ENCODE measurements at places on chromosomes 4 and X.

- no peak for DNase-seq
Measured at GRCh38 chrX:2784026-2784425, 32.2 kb downstream of the XG start.

DNA sequence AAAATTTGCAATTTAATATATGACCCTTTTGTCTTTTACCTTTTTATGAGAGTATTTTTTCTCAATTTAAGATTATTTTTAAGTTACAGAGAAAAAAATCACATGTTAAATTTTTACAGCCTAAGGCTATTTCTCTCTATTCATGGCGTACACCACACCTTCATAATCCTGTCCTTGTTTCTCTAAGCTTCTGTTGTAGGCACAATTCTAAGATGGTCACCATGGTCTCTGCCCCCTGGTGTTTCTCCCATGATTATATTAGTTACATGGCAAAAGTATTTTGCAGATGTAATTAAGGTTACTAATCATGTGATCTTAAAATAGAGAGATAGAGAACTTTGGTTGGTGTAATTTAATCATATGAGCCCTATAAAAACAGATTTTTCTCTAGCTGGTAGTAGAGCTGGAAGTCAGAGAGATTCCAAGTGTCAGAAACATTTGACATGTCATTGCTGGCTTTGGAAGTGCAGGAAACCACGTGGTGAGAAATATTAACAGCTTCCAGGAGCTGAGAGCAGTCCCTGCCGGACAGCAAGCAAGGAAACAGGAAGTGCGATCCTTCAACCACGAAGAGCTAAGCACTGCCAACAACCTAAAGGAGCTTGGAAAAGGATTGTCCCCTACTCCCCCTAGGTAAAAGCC, 89.8 kb downstream of the EIF4E start:
- DNase-seq, result peak; percentile 1

DNA sequence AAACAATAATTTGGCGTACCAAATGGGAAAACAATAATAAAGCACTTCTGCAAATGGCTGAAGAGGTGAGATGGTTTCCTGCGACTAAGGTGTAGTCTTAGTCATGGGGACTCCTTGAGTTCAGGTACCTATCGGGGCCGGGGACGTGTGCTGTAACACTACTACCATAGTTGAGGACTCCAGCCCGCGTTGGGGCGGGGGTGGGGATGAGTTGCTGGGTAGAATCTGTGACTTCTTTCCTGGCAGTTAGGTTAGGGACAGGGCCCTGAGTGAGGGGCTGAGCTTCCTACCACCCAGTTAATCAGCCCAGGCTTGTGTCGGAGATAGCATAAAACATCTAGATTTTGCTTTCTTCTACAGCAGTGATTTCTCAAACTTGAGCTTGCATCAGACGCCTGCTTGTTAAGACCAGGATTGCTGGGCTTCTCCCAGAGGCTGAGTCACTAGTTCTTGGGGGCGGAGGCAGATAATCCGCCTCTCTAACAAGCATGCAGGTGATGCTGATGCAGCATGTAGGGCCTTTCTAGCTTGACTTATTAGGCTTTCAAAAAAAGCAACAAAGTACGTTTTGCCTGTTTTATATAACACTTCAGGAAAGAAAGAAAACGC, 30.2 kb downstream of the RBBP7 start:
- DNase-seq, result no peak

DNA sequence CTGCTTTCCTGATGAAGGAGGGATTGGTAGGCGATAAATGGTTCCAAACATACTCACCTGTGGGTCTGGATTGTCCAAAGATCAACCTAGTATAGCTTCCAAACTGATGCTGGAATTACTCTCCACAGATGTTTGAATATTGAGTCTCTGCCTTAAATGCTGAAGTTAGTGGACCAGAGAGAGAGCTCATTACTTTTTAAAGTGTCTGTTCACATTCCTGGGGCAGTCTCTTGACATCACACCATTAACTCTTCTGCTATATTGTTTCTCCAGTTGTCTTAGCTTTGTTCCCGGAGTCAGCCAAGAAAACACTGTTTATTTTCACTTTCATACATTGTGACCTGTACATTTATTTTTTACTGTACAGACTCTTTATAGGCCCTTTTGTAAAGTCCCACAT, 35.4 kb downstream of the ARHGEF38 start:
- no peak for DNase-seq

GRCh38 chr4:175326796-175327195, 408.6 kb downstream of the ADAM29 start:
- no peak for DNase-seq

GRCh38 chr4:119493886-119494285, 134.7 kb downstream of the PDE5A start:
- DNase-seq, result no peak

GRCh38 chrX:120463241-120463640, 5.9 kb downstream of the LAMP2 start:
- peak; percentile 29 for DNase-seq

GRCh38 chr4:174865418-174865985, 36.5 kb upstream of the GLRA3 start:
- no peak for DNase-seq

DNA sequence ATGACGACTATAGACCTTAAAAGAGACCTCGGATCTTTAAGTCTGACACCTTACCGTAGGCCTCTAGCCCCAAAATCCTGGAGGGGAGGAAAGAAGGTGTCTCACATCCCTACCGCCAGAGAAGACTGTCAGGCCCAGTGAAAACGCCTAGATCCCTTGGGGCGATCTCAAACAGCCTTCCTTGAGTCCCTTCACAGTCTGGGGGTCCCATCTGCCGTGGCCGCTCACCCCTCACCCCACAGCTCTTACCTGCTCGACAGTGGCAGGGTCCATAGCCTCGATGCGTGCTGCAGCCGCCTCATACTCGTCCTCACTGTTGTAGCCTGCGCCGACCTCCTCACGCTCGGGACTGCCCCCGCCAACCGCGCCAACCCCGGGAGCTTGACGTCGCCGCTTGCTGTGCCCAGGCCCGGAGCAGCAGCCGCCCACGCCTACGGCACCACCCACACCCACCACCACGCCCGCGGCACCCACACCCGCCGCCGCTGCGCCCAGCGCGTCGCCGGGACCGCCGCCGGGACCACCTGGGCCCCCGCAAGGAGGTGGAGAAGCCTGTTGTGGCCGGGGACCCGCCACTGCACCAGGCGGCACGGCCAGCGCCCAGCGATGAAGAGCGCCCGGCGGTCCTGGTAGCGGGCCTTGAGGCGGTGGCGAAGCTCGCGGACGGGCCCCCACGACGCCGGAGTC, 536 bp downstream of the OTUD5 start:
- DNase-seq, result no peak

- DNase-seq, result no peak
Measured at GRCh38 chrX:134625315-134625718, 33.0 kb downstream of the PLAC1 start.

- no peak for DNase-seq
Measured at GRCh38 chrX:53086464-53086863, 4.3 kb downstream of the TSPYL2 start.

- no peak for DNase-seq
Measured at GRCh38 chr4:139893801-139894200, 228.2 kb downstream of the MGST2 start.

DNA sequence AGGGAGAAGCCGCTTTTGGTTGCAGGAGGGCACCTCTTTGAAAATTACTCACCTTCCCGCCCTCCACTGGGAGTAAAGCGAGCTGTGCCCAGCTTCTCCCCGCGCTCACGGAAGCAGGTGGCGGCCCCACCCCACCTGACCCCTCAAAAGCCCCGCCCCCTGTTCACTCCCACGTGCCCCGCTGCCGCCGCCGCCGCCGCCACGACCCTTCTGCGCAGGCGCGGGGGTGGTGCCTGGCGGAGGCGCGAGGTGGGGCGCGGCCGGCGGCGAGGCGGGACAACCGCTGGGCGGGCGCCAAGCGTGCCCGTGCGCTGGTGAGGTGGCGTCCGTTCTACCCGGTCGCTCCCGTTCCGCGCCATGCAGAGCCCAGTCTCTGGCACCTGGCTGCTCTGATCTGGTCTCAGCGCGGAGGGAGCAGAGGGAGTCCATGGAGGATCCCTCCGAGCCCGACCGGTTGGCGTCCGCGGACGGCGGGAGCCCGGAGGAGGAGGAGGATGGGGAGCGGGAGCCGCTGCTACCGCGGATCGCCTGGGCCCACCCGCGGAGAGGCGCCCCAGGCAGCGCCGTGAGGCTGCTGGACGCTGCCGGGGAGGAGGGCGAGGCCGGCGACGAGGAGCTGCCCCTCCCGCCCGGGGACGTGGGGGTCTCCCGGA, at the start of gene PI4K2B:
PI4K2B (plus strand) TSS at position 297 of the 653 bp plus-strand sequence; CDS start at position 428, 131 bp downstream.
- peak; percentile 74 for DNase-seq

DNA sequence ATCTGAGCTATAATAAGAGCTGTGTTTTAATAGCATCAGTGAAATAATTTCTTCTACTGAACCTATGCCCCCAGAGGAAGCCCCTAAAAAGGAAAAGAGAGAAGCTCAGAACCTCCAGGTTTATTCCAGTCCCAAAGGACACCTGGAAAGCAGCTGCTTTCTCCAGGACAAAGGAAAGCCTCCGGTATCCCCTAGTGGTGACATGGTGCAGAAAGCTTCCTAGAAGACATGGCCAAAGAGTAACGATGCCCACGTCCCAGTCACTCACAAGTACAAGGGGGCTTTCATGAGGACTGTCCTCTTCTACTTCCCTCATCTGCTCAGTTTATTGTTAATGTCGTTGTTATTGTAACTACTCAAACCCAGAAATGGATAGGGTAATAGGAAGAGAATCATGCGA, 343.9 kb downstream of the UNC5C start:
- DNase-seq, result no peak

DNA sequence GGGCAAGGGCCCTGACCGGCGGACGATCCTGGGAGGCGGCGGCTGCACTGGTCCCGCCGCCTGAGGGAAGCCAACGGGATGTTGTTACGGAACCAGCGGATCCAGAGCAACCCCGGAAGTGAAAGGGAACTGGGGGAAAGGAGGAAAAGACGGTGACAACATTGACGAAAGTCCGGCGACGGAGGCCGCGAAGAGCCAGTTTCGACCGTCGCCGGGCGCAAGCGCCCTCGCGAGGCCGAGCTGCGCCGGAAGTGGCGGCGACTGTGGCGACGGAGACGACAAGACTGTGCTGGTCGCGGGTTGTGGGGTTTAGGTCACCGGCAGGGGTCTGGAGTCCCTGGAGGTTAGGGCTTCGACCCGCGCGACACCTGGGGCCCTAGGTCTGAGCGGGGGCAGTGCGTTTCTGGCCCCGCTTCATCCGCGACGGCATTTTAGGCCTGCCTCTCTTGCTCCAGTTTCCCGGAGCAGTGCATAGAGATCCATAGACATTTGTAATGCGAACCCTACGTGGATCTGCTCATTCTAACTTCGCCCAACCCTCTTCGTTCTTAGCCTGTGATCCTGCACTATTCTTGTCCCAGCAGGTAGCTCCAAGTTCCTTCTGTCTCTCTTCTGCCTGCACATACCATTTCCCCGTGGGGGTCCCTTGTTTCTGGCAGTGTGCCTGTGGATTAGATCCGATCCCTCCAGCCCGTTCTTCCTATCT, at the start of gene BOD1L1:
BOD1L1 (minus strand) TSS at position 120 of the 706 bp plus-strand sequence. CDS start 138 bp downstream, outside the sequence.
- DNase-seq, result peak; percentile 78

Measured in AML-193 (cell line).